ENCODE measurements at places on chromosomes 4 and X.

- DNase-seq, result no peak
Measured at GRCh38 chrX:102067966-102068723, 57.3 kb upstream of the TCEAL2 start.

DNA sequence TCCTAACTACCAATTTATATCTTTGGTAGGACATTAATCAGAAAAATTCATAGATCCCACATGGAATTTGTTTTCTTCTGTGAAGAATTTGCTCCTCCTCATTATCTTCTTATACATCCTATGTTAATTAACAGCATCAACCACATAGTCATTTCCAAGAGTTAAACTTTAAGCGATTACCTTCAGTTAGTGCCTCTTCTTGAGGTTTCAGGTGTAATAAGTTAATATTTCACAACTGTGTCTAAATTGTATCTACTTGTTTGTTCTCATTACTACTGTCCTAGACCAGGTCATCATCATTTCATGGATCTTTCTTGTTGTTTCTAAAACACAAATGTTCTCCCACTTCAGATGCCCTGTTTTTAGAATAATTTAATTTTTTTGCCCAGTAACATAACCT lies 457.9 kb downstream of the FAT4 start:
- DNase-seq, result no peak

DNA sequence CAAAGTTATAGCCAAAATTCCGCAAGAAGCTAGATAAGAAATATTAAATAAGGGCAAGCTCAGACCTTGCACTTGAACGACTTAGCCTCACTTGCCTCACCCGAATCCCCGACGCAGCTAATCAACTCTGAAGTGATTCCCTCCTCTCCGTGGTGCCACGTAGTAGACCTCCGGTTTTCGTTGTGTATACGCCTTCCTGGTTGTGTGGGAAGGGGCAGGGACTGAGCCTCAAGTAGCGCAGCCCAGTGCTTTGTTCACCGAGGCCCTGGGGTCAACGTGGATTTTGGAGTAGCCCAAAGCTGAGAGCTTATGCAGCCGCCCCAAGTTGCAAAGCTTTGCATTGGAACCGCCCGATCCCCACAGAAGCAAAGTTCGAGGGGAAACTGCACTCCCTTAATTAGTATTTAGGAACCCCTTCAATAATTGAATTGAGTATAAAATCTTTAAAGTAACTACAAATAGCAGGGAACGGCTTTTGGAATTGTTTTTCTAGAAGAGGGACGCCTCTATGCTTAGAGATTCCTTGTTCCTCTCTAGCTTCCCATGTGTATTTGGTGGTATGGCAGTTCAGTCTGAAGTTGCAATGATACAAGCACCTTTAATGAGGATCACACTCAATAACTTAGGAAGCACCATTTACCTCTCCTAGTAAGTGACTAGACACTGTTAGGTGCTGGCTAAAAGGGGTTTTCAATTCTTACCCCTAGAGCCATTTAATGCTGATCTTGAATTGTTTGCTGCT lies 55.7 kb downstream of the LINC00632 start:
- DNase-seq, result no peak

DNA sequence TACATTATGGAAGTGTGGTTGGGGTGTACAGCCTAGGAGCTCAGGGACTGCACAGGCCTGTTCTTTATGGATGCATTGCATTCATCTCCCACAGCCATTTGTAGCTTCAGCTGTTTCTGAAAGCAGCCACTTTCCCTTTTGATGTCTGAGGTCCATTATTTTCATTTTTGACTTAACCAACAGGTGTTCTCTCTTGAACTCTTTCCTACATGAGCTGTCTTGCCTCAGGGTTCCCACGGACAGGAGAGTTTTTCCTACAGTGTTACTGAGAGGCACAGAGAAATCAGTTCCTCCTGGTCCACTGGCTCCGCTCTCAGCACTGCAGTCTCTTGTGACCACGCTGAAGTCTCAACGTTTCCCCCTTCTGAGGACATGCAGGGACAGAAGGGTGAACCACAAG lies 87.2 kb downstream of the RASL11B start:
- DNase-seq, result no peak

DNA sequence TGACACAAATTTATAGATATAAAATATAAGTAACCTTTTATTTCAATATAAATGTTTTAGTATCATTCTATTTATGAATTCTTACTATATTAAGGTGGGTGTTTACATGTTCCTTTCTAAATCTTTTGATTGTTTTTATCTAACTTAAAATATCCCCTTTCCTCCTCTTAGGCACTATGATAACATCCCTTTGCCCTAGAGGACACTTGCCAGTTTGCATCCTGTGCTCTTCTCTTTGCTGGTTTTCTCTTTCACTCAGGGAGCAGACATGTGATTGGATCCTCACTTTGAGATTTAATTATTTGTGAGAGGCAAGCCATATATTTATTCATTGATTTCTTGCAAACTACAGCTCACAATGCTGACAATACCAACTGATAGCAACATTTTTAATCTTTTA lies 16.2 kb downstream of the LRIT3 start:
- DNase-seq, result no peak

DNA sequence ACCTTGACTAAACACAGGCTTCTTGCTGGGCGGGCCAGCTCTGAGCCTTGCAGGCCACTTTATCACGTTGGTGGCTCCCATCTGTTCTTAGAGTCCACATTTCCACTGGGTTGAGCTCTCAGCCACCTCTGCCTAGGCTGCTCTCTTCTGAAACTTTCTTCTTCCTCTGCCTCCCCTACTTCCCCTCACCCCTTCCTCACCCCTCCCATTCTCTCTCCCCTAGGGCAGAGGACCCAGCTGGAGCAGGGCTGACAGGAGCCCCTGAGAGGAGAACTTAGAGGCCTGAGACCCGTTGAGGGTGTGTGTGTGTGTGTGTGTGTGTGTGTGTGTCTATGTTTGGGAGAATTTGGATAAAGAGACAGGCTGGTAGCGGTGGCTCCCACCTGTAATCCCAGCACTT lies 19.9 kb upstream of the TMSB4X start:
- no peak for DNase-seq

DNA sequence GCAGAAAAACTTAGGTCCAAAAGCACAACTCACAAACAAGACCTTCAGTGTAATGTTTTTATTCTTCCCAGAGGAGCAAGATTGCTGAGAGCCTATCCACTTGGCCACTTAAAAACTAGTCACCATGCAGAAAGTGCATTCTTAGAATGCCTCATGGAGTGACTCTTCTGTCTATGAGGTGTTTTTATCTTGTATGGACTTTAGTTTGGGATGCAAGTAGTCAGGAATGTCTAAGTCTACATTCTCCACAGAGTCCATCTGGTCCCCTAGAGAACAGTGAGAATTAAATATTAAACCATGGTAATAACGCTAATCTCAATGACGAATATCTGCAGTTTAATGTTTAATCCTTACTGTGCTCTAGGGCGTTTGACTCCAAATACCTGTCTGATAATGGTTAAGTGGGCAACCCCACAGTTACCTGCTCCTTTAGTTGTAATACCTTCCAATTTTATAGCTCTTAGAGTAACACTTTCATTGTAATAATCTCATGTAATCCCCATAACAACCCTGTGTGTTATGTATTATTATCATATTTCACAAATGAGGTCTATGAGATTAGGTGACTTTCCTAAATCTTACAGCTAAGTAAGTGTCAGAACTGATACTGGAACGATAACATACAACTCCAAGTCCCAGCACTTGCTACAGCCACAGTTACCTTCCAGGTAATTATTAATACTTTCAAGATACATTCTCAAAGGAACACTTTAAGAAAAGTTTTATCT lies 235.6 kb upstream of the JADE1 start:
- DNase-seq, result no peak

- DNase-seq, result no peak
Measured at GRCh38 chr4:47990145-47990544, 26.3 kb downstream of the CNGA1 start.

DNA sequence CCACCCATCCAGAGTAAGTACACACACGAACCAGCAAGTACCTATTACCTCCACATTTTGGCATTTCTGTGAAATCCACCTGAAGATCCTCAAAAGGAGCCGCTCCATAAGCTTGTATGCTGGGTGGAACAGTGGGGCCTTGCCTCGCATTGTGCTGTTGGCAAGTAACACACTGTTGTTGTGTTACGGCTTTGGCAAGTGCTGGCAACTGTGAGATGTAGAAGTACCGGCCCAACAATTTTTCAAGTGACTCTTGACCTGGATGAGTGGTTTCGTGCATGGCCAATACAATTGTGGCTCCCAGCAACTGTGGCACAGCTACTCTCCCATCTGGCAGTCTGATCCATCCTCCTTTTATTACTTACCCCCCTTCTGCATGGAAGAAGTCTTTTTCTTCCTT lies 128.7 kb downstream of the CCNB3 start:
- DNase-seq, result no peak

DNA sequence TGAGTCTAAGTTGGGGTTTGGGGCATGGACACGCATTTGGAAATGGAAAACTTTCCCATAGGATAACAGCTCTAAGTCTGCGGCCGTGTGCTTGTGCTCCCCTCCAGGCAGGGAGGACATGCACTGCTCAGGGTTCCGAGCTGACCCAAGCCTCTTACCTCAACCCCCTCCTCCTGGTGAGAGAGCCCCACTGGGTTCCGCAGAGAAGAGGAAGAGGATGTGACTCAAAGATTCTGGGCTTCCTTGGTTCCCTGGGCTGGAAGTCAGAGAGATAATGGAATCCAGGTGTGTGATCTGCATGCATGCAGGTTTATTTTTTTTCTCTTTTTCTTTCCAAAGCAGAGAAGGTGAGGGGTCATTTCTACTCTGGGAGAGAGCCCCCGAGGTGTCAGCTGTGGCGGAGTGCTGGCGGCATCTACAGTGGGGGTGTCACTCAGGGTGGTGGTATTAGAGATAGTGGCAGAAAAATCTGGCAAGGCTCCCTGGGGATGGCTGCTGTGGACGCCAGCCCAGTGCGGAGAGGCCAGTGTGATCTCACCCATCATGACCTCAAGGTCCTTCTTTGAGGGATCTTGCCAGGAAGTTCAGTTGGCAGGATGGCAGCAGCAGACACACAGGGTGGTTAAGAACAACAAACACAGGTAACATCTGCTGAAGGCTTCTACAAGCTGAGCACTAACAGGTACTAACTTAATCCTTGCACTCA lies 168.7 kb upstream of the HAND2 start:
- no peak for DNase-seq
